ENCODE measurements at places on chromosomes 4 and X.

DNA sequence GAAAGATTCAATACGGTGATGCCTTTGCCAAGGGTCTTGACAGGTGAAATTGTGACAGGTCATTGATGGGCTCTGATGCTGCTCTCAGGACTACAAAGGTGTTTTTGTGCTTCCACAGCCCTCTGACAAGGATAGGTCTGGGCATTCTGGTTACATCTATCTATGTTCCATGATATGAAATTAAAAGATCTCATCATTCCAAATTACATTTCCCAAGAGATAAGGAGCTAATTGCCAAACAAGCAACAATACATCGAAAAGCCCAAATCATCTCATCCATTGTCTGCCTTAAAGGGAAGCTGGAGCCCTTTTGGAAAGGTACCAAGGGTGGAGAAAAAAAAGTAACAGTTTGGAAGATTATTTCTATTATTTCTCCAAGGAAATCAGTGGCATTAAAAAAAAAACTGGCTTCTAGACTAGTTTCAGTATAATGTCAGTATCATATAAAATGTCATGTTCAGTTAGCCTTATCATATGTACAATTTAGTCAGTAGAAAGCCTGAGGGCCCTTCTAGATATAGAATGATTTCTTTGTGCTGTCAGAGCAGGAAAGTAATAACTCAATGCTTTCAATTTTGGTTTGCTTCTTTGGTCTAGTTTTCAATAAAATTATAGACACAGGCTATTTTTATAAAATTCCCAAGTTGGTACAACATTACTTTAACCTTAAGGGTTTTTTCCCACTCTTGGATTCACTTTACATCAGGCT is 224.5 kb upstream of the GPRIN3 start:
- no peak for DNase-seq

GRCh38 chr4:116358633-116359222 is 726.6 kb downstream of the TRAM1L1 start:
- DNase-seq, result peak; percentile 29

GRCh38 chrX:107700317-107700774 is 72.0 kb downstream of the PRPS1 start:
- no peak for DNase-seq

- no peak for DNase-seq
These were observed 44.7 kb downstream of the MAGEB17 start for GRCh38 chrX:16212024-16212423.

- DNase-seq, result no peak
These were observed 52.8 kb upstream of the CLDN24 start for GRCh38 chr4:183374950-183375555.

GRCh38 chr4:42159271-42160001 is 7.0 kb upstream of the BEND4 start:
- DNase-seq, result no peak

GRCh38 chr4:86870442-86871069 is 21.4 kb upstream of the SLC10A6 start:
- DNase-seq, result no peak

DNA sequence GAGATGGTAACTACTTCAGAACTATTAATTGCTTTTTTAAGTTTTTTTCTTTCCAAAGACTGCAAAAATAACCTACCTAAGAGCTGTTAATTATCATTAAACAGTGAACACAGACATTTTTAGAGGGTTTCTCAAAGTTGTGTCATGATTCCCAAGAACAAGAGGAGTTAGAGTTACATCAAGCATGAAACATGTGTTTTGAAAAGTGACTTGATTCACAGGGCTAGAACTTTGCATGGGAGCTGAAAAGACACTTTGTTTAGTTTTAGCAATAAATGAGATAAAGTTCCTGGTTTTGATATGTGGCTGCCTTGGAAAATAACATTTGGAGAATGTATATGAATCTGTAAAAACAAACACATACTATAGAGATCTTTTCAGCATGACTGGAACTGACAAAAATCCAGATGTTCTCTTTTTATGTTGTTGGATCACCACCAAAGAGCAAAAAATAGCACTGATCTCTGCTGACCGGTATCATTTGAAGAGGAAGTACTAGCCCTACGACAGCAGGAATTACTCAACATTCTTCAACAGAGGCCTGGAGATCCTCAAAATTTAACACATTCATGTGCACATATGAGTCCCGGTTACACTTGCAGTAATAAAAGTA is 173.0 kb upstream of the PCDH18 start:
- peak; percentile 70 for DNase-seq
